Fibroblast of lung (primary cell): ENCODE measurements at places on chromosomes 11 and 22. TPM values are rescaled to one million over a fixed set of nuclear protein-coding genes. Genes with fewer than 3 reads are reported as not detected.

The CARNS1 gene
- under 0.01 and 0.17 TPM in 2 replicates for total RNA-seq

The MMP10 gene
- total RNA-seq: under 0.01 and 0.66 TPM in 2 replicates

The SLN gene
- not detected in 2 replicates for total RNA-seq

The P2RY6 gene
- total RNA-seq: 0.26 and 0.33 TPM in 2 replicates

The CEP126 gene
- total RNA-seq: 1.8 and 6.4 TPM in 2 replicates

The SDHAF2 gene
- total RNA-seq: 34.4 and 61.8 TPM in 2 replicates

The TREH gene
- not detected in 2 replicates for total RNA-seq

The OR52E8 gene
- not detected in 2 replicates for total RNA-seq

The SYCE3 gene
- 0.33 TPM in 1 of 2 replicates, not detected in the other for total RNA-seq

The TMEM86A gene
- total RNA-seq: 0.77 and 0.83 TPM in 2 replicates

The MS4A12 gene
- total RNA-seq: not detected in 2 replicates

The OR8G1 gene
- not detected in 2 replicates for total RNA-seq

The POU2AF2 gene
- total RNA-seq: not detected in 2 replicates

The MPEG1 gene
- not detected in 2 replicates for total RNA-seq

The CRYBB3 gene
- total RNA-seq: not detected in 2 replicates

The OR52N4 gene
- 0.33 TPM in 1 of 2 replicates, not detected in the other for total RNA-seq

The FAM227A gene
- total RNA-seq: 0.66 and 0.77 TPM in 2 replicates

The TRIM5 gene
- total RNA-seq: 43.4 and 47.9 TPM in 2 replicates

The KRTAP5-10 gene
- total RNA-seq: not detected in 2 replicates

The ABCC8 gene
- not detected in 2 replicates for total RNA-seq

The TNNT3 gene
- total RNA-seq: 0.26 TPM in 1 of 2 replicates, not detected in the other

The COPB1 gene
- 237 and 292 TPM in 2 replicates for total RNA-seq

The WNT7B gene
- under 0.01 and 0.17 TPM in 2 replicates for total RNA-seq

The OR2AG2 gene
- total RNA-seq: under 0.01 TPM in 2 replicates

The TPCN2 gene
- total RNA-seq: 8.7 and 11.7 TPM in 2 replicates

The TSSK2 gene
- not detected in 2 replicates for total RNA-seq

The KCNQ1OT1 gene
- 1.3 and 1.8 TPM in 2 replicates for total RNA-seq

The SNX19 gene
- total RNA-seq: 70.6 and 91.7 TPM in 2 replicates

The FGF19 gene
- not detected in 2 replicates for total RNA-seq

The TESMIN gene
- total RNA-seq: 0.26 and 2.0 TPM in 2 replicates

The PCNX3 gene
- 11.0 and 14.7 TPM in 2 replicates for total RNA-seq

The OR52I1 gene
- total RNA-seq: not detected in 2 replicates

The TST gene
- total RNA-seq: 21.6 and 25.4 TPM in 2 replicates

The OR8K3 gene
- not detected in 2 replicates for total RNA-seq

The MAP4K2 gene
- 4.9 and 9.2 TPM in 2 replicates for total RNA-seq

The FAM180B gene
- total RNA-seq: not detected in 2 replicates

The C11orf87 gene
- total RNA-seq: not detected in 2 replicates

The SGSM1 gene
- total RNA-seq: under 0.01 TPM in 1 of 2 replicates, not detected in the other

The VPREB3 gene
- total RNA-seq: not detected in 2 replicates

The RHOG gene
- 6.2 and 10.9 TPM in 2 replicates for total RNA-seq

The TMPRSS5 gene
- under 0.01 and 0.17 TPM in 2 replicates for total RNA-seq

The OR5P2 gene
- total RNA-seq: 0.17 TPM in 1 of 2 replicates, not detected in the other

The PIWIL4 gene
- 3.3 and 3.6 TPM in 2 replicates for total RNA-seq

The TMPRSS6 gene
- total RNA-seq: not detected in 2 replicates

The SSTR3 gene
- not detected in 2 replicates for total RNA-seq

The C22orf15 gene
- total RNA-seq: 2.5 and 3.9 TPM in 2 replicates

The RANGAP1 gene
- 28.0 and 59.9 TPM in 2 replicates for total RNA-seq

The C1QTNF4 gene
- under 0.01 TPM in 2 replicates for total RNA-seq

The SLC22A9 gene
- not detected in 2 replicates for total RNA-seq

The GLYATL2 gene
- 0.26 and 1.3 TPM in 2 replicates for total RNA-seq

The SMIM35 gene
- not detected in 2 replicates for total RNA-seq

The SHANK3 gene
- total RNA-seq: 0.26 and 0.33 TPM in 2 replicates

The CHEK1 gene
- total RNA-seq: 28.5 and 39.5 TPM in 2 replicates

The LMF2 gene
- total RNA-seq: 25.9 and 37.8 TPM in 2 replicates

The CCDC73 gene
- under 0.01 TPM in 2 replicates for total RNA-seq

The GAL gene
- total RNA-seq: 1.5 and 5.4 TPM in 2 replicates

The HSPB2 gene
- 2.1 and 2.8 TPM in 2 replicates for total RNA-seq

The EFCAB6 gene
- 1.5 and 2.3 TPM in 2 replicates for total RNA-seq

The CARD16 gene
- total RNA-seq: 102 and 143 TPM in 2 replicates
